ENCODE measurements at places on chromosomes 5 and 9.

DNA sequence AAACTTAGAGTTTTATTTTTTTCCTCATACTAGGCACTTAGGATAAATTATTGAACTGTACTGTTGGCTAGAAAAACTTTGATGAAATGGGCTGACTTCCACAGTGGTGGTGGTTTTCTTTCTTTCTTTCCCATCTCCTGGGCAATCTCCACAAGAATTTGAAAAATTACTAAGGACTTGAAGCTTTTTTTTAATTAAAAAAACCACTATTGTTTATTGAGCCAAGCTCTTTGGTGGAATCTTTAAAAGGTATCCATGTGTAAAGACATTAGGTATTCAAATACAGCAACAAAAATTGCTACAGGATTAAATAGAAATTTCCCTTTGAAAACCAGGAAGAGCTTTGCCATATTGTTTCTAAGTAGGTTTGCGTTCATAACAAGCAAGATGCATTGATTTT lies 14.1 kb downstream of the MARCHF6 start:
- DNase-seq = no peak

GRCh38 chr5:51416149-51416548 lies 32.9 kb downstream of the ISL1 start:
- DNase-seq = no peak

- DNase-seq = no peak
Observed at GRCh38 chr5:122870219-122870856, 24.9 kb downstream of the SNX24 start.

DNA sequence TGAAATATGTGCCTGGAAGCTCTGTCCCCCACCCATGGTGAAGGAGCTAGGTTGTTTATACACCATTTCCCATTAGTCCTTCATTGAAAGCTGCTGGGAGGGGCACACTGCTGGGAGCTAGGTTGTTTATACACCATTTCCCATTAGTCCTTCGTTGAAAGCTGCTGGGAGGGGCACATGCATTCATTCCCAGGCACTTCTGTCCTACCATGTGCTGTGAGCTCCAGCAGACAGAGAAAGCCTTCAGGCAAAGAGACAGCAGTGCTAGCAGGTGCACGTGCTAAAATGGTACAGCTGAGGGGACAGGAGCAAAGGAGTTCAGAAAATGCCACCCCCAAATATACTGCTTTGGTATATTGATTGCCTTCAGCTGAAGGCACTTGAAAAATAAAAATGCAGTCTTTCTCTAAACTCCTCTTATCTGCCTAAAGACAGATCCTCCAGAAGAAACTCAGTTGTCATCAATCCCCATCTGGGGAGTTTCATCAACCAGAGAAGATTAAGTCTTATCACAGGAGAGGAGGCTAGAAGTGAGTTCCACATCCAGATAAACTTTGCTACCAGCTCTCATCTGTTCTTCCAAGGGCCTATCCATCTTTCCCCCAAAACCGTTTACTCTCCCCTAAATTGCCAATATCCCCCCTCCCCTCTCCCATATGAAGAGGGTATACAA lies 27.7 kb upstream of the DAPK1 start:
- no peak for DNase-seq

- DNase-seq = no peak
Observed at GRCh38 chr9:135379540-135380267, 99.9 kb upstream of the PPP1R26 start.

- DNase-seq = no peak
Observed at GRCh38 chr9:83059417-83059816, 3.5 kb downstream of the RASEF start.

DNA sequence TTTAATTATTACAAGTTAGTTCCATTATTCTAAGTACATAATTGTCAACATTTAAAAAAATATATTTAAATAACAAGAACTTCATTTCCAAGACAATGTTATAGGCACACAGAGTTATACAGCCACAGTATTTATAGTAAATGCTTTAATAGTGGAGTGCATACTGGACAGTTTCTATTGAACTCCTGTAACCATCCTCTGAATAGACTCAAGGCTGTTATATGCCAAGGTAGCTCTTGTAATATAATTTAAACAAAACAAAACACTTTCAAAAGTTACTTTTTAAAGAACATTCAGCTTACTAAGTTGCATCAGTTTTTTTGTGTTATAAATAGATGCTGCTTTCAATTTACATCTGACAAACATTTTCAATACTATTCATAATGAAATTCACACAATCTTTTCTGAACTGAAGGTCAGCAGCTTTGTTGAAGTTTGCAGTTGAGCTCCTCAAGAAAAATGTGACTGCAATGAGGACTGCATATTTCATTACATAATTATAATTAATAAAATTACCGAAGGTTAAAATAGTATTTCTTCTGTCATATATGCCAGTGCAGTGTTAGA lies 549.9 kb upstream of the CYLC2 start:
- DNase-seq = no peak

DNA sequence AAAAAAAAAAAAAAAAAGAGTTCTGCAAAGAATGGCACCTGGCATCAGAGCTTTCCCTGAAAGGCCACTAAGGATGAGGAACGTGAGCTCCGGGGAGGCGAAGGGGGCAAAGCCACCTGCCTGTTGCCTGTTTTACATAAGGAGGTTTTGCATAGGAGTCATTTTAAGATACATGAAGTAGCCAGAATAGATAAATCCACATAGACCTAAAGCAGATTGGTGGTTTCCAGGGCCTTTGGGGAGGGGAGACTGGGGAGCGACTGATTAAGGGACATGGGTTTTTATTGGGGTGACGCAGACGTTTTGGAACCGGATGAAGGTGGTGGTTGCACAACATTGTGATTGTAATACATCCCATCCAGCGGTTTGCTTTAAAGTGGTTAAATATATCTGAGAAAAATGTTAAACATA lies 7.1 kb downstream of the NEK6 start:
- no peak for DNase-seq

- no peak for DNase-seq
Observed at GRCh38 chr5:332843-333242, 11.3 kb downstream of the AHRR start.

DNA sequence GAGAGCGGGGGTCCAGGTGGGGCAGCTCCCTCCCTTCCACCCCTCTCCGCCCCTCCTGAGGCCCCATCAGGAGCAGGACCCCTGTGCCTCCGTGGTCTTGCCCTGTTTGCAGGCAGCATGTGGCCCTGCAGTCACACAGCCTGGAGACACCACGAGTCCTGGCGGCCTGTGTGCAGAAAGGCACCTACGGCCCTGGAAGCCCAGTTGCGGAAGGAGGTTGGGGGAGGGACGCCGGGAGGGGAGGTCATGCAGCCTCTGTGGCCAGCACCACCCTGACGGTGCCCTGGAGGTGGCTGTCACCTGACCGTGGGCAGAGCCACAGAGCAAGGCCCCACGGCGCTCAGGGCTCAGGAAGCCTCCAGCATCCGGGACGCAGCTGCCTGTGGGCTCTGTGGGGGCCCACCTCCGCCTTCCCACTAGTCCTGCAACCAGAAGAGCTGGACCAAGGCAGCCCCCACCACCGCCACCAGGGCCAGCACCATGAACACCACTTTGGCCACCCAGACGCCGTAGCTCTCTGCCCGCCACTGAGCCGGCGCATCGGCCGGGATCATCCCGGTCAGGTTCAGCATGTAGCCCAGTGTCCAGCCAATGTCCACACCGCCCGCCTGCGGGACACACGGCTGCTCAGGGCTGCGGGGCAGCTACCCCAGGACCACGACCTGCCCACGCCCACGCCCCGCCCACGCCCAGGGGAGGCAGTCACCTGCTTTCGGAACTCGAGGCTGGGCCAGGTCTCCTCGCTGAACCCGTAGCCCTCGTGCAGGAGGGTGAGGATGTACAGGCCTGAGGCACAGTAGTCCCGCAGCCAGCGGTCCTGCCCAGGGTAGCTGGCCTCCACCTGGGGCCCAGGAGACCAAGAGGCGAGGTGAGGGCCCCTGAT lies 6.4 kb downstream of the ENTPD8 start:
- DNase-seq = no peak

DNA sequence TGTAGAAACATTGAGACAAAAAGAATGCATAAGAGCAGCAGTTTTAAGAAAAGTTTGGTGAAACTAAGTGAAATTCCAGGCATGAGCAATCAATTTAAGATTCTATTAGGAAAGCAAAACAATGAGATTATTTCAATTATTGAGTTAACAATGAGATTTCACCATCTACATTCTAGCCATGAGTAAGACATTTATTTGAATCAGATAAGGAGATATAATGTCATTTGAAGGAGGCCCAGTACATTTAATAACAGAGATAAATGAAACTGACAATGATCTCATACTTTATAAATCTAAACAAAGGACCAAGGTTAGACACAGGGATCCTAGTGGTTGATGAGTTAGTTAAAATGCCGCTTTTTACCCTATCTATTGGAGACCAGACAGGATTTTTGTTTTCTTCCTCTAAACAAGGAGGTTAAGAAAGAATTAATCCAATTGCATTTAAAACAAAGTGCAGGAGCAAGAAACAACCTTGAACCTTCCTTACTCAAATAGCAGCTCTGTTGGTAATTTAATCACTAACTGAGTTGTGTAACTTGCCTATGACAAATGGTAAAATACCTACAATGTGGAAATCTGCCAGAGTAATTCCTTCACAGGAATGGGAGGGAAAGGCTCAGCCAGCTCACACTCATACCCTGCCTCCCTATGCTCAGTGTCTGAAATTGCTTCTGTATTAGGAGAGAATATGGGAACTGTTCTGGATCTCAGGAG lies 103.5 kb upstream of the NR3C1 start:
- no peak for DNase-seq

GRCh38 chr5:179793468-179794139 lies at the start of gene LTC4S:
Gene LTC4S (plus strand): TSS chr5:179793986. CDS start chr5:179794081, 95 bp downstream.
- DNase-seq = no peak

GRCh38 chr9:89291741-89292140 lies 19.3 kb upstream of the CKS2 start:
- DNase-seq = no peak

DNA sequence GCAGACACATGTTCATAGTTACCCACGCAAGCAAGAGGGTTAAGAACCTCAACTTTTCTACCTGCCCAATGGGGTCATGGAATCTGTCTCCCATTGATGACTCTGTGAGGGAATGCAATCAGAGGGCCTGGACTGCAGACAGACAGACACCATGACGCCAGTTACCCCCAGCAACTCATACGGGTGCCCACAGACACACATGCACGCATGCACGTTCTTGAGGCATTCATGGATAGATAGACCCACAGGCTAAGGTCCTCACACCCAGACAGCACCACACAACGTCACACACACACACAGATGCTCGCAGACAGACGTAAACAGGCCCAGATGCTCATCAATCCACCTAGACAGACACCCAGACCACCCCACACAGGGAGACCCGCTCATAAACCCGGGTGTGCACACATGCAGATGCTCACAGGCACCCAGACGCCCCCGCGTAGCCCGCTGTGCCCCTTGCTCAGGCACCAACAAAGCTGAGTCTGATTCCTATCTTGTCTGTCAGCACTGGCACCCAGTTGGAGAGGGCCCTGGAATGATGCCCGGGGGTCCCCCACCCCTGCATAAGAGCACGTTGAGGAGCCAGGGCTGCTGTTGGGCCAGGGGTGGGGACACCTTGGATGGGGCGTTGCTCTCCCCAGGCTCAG lies 23.6 kb downstream of the LHX2 start:
- no peak for DNase-seq

- DNase-seq = no peak
Observed at GRCh38 chr9:127166651-127167524, 44.5 kb upstream of the ANGPTL2 start.

DNA sequence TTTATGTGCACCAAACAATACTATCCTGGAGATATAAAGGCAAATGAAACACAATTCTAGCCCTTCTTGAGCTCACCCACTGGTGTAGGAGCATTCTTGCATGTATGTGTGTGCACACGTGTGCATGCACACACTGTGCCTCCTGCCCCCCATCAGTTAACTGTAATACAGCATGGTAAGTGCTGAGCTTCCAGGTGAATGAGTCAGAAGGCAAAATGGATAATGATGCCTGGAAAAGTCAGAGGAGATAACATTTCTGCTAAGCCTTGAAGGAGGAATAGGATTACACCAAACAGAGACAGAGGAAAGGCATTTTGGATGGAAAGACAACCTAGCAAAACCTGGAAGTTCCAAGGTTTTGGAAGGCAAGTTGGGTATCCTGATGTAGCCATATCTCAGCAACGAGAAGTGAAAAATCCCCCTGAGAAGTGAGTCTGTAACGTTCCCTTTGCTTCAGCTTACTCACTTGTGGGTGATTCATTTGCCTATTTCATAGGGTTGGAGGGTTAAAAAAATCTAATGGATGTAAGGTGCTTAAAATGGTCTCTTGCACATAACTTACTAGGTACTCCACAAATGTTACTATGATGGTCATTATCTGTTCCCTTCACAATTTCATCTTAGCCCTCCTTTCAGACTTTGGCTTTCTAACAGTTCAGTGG lies 101.4 kb upstream of the STC2 start:
- DNase-seq = no peak

DNA sequence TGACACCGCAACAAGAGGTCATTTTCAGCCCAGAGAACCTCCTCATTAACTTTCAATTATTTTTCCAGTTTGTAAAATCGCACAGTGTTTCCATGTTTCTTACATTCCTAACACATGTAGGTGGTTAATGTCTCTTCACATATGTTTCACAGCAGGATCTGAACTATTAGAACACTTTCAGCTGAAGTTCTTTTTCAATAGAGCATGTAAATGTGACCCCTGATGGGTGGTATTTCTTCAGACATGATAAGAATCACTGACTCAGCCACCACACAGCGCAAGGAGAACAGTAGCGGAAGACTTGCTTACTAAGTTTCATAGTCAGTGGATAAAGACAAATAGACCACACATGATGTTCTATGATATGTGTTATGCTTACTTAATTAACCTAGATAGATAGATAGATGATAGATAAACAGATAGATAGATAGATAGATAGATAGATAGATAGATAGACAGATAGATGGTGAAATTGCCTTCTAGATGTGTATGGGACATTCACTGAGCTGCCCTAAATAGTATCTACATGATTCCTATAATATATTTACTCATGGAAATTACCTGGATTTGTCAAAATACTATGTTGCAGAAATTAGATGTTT lies 1992.1 kb upstream of the NUDT12 start:
- DNase-seq = no peak

DNA sequence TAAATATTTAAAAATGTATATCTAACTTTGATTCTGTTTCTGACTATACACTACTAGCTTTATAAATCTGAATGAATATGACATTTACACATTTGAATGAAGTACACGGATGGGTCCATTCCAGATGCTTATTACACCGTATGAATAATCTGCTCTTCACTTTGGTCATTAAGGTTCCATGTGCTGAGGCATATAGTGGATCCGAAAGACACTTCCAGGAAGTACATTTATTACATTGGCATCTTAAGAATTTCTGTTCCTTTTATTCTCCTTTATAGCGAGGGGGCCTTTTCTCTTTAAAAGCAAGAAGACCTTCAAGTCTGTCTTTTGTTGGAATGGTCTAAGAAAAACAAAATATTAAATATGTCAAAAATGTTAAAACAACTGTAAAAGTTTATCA lies 147.6 kb downstream of the AUH start:
- DNase-seq = no peak

All from activated CD4-positive, CD25-positive, alpha-beta regulatory T cell (primary cell).